ENCODE measurements at places on chromosomes 5 and 9. TPM values are rescaled to one million over a fixed set of nuclear protein-coding genes. Genes with fewer than 3 reads are reported as not detected.

DNA sequence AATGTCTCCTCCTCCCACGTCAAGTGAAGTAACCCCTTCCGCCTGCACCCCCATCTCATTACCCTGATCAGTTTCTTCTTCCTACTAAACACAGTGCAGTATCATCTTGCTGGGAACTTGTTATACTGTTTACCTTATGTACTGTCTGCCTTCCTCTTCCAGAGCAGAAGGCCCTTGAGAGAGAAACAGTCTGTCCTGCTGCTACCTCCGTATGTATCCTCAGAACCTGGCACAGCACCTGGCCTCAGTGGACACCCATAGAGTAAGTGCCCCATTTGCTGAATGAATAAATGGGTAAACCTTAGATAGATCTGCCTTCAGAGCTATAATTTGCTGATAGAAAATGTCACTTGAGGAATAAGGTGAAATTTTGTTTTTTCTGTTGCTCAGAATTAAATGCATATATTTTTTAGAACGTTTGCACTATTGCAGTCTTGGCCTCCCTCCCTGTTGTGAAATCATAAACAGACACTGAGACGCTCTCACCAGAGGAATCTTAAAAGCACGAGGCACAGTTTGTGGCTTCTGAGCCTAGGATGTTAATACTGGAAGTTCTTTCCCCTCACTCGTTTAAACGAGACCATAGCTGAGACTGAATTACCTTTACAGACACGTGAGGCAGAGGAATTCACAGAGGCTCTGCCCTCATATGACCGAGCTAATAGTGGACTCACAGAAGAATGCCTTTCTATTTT, 223.1 kb upstream of the DAP start:
- no peak for DNase-seq

DNA sequence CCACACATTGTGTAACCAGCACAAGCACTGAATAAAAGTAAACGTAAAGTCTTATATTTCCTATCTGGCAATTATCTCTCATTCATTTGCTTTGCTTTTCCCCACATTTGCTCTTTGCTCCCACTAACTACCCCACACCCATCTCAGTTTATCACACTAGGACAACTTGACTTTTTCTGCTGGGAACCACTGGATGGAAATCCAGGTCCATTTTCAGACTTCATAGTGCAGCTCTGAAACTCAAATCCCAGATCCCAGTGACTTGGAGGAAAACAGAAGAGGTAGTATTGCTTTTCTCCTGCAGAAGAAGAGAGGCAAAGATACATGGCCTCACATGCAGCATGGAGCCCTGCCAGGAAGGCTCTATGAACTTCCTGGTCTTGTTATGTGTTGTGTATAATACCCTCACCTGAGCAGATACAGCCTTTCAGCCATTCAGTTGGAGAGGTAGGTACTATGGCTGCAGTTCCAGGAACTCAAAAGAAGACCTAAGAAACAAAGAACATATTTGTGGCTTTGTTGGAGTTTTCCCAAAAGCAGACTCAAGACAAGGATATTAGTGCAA, 90.0 kb upstream of the NIPBL start:
- no peak for DNase-seq

Gene HK3
- polyA plus RNA-seq = not detected

Gene ZNG1A
- polyA plus RNA-seq = 32.3 TPM

Gene GABBR2
- 0.32 TPM for polyA plus RNA-seq

GRCh38 chr9:78601957-78602565, 305.1 kb downstream of the PSAT1 start:
- DNase-seq = peak; percentile 69

DNA sequence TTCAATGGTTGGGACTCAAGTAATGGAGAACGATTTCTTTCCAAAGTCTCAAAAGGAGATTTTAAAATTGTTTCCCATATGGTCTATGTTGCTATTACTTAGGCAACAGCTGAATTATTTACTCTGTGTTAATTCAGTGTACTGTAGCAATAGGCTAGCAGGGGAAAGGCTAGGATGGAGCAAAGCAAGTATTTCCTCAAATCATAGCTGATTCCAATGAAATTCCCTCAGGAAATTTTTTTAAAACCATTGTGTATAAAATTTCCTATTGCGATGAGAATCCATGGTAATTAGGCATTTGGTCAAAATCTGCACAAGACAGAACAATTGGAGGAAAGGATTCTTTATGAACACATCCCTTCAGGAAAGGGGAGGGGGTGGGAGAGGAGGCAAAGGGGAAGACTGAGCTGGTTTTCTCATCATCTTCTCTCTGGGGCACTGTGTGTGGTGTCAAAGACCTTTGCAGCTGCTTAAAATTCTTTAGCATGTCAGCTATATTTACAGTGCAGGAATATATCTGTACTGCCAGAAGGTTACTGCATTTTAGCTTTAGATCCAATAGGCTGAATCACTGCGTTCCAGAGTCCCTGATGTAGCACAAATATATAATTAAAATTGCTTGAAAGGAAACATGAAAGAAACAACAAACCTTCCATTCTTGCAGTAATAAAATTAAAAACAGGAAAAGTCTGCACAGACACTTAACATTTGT, 95.3 kb downstream of the ZNF608 start:
- peak; percentile 83 for DNase-seq

Gene CCL28
- polyA plus RNA-seq = 0.71 TPM

Gene ARL14EPL
- polyA plus RNA-seq = not detected

- DNase-seq = no peak
Observed at GRCh38 chr9:135886147-135886981, 21.0 kb downstream of the CAMSAP1 start.

Gene ACTBL2
- 0.03 TPM for polyA plus RNA-seq

Measured in fibroblast of lung (primary cell).